ENCODE measurements at places on chromosomes 3 and 15.

DNA sequence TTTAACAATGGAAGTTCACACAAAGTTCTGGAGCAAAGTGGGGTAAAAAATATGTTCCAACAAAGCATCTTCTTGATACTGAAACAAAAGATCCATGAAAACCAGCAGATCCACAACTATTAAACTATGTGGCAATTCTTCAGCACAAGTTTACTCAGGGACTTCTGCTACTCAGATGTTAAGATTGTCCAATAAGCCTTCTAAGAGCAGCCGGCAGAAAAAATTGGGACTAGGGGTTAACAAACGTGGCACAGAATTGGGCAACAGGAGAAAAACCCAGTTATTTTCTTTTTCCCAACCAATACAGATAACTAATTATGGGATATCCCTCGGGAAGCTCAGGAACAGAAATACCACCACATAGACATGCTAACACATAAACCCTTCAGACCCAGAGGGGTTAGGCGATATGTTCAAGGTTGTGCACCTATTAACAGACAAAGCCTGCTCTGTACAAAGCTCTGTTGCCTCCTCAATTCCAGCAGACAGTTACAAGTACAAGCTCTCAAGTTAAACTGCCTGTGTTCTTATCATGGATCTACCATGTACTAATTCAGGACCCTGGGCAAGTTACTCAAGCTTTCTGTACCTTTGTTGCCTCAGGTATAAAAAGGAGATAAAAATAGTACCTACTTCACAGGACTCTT is 6.8 kb downstream of the SSR3 start:
- DNase-seq, result no peak

DNA sequence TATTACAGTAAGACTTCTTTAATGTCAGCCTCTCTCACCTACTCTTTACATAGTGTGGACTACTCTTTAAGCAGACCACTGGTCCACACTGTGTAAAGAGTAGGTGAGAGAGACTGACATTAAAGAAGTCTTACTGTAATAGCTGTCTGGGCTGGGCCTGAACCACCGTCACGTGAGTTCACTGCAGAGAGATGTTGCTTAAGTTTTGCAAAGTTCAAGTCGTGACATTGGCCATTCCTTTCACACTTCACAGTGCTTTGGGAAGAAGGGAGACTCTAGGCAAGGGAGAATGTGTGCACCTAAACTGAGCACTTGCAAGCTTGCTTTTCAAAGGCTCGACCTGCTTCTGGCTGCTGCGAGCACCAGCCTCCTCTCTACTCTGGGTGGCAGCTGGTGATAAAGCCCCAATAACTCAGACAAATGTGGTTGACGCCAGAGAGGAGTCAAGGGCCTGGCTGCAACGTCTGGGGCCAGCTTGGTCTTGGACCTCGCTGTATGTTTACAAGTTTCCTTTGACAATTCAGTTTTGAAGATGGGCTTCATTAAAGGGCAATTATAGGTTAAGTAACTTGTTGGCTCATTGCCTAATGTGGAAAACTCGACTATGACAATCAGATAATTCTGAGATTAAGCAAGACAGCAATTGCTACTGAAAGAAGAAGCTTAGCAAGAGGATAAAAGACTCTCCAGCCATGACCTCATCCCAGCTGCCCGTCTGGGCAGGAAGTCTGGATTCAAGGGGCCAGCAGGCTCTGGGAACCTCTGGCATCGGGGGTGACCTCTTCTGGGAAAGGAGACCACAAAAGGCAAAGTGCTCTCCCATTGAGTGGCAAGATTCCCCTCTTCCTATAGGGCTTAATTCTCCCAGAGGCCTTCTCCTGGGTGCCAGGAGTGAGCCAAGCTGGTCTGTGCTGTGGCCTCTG is 242.1 kb upstream of the TLE3 start:
- DNase-seq, result no peak

- peak; percentile 35 for DNase-seq
Measured at GRCh38 chr3:196195664-196196265, 15.4 kb downstream of the ZDHHC19 start.

DNA sequence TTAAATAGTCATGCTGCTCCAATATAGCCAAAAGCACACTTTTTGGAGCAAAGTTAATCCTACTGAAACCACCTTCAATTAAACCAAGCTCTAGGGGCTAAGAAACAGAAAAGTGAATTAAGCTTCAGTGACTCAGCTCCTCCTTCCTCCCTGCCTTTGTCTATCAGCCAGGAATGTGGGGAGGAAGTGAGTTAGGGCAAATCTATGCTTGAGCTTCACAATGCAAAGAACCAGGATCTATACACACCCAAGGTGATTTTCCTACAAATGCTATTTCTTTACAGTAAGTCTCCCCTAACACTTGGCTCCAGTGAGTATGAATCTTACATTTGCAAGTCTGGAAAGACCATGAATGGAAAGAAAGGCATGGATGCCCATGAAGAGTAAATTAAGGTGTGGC is 212.1 kb downstream of the P3H2 start:
- DNase-seq, result no peak

- no peak for DNase-seq
Measured at GRCh38 chr3:5181469-5182141, 5.9 kb upstream of the EDEM1 start.

- DNase-seq, result no peak
Measured at GRCh38 chr15:59618406-59618805, 6.8 kb downstream of the GCNT3 start.

DNA sequence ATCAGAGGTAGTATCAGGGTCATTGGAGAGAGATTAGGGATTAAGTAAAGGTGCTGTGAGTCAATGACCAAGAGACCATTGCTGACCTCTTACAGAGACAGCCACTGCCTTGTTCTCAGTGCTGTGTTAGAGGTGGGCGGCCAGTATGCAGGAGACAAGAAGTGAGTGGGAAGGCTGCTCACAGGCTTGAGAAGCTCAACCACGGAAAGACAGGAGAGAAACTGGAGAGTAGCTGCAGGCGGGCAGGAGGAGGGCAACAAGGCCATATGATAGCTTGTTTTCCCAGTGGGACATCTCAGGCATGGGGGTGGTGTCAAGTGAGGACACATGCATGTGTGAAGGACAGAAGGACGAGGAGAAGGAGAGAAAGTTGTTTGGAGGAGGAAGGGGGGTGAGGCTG is 237.3 kb downstream of the PDCD6IP start:
- DNase-seq, result no peak

DNA sequence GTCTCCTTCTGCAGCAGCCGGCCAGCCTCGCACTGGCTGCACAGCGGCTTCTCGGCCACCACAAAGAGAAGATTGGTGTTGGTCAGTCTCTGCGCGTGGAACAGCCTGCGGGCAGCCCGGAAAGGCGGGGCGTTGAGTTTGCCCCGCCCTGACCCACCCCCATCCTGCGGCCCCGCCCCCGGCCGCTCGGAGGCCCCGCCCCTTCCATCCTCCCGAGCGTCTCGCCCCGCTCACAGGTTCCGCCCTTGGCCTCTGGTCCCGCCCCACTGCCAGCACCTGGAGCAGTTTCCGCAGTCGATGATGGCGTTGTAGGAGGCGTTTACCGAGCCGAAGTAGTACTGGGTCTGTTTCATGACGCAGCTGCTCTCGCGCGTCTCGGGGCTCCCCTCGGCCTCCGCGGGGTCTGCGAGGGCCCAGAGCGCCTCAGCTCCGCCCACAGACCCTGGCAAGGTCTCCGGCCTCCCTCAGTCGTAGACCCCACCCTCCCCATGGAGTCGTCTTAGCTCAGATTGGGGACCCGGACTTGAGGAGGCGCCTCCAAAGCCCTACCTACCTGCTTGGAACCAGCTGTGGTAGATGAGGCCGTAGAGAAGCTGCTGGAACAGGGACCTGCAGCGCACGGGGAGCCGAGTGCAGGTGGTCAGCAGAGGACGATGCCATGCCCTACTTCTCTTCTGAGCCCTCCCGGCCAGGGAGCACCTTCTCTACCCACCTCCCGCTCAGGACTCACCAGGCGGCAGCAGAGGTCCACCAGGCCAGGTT is 5.9 kb upstream of the TMEM115 start:
- DNase-seq, result peak; percentile 95

DNA sequence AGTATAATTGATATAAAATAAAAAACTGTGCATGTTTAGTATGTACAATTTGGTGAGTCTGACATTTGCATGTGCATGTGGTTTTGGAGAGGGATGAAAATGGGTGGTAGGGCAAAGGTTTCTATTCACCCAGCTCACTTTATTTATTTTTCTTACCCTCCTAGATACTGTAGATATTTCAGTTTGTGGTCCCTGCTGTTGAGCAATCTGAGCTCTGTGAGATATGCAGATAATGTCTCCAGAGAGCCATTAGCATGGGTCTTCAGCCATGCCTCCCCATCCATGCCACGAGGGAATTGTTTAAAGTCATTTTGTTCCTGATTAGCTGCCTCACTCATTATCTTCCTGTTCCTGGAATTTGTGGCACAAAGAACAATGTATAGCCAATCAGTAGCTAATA is 44.4 kb upstream of the B3GALNT1 start:
- no peak for DNase-seq

GRCh38 chr3:195929452-195929851 is 21.1 kb upstream of the TNK2 start:
- no peak for DNase-seq

DNA sequence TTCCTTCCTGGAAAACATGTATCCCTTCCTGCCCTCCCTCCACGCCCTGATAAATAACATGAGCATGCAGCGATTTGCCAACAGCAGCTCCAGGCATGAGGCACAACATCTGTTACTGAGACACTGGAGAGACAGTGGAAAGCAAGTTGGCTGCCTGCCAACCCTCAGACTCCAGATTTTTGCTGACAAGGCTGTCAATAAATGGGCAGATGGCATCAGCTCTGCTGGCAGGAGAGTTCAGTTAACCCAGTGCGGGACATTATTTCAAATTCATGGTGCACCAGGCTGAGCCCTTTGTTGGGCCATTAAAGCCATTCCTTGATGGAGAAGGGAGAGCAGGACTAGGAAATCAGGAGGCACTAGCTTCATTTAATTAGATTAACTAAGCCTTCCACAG is 293.3 kb downstream of the MEX3B start:
- DNase-seq, result no peak

- DNase-seq, result no peak
Measured at GRCh38 chr3:113431811-113432210, 9.5 kb downstream of the CFAP44 start.

DNA sequence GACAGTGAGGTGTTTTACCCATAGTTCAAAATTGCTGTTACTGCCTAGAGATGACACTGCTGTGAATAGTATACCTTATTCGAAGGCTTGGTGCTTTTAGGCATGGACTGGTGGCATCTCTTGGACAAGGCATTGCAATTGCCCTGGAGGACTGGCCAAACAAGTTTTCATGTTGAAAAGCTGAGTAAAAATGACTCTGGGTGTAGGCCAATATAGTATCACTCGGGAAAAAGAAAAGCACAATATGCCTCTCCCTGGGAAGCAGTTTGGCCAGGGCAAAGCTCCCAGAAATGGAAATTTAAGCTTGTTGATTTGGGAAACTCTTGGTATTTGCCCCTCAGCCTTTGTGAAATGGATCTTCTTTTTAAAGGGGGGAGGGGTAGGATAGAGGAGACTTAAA is 54.8 kb downstream of the ZNF609 start:
- no peak for DNase-seq

DNA sequence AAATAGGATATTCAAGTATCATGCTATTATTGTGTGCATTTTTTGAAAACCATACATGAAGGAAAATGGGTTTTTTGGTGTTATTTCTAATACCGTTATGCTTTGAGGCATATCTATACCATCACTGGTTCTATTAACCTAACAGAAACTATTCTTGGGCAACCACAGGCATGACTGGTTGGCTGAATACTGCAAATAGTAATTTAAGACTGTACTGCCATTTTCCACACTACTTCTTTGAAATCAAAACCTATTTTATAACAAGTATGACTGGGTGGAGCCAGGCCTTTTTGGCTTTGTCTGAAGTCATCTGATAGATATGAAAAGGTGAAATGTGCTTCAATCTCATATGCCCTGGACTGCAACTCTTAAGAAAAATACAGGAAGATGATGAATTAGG is 115.1 kb downstream of the ULK4 start:
- DNase-seq, result no peak

GRCh38 chr3:100402256-100402655 is 917 bp downstream of the LNP1 start:
- no peak for DNase-seq

DNA sequence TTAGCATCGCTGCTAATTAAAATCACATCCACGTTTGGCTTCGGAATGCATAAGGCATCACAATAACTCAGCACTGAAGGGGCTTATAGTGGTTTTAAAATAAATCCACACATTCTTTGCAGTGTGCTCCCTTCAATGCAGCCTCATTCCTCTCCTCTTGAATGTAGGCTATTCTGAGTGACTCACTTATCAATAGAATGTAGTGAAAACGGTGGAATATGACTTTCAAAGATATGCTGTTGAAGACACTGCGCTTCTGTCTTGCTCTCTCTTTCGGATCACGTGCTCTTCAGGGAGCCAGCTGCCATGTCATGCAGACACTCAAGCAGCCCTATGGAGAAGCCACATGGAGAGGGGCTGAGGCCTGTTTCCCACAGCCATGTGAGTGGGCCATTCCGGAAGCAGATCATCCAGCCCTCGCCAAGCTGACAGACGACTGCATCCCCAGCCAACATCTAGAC is 87.4 kb downstream of the CRYGS start:
- DNase-seq, result no peak

DNA sequence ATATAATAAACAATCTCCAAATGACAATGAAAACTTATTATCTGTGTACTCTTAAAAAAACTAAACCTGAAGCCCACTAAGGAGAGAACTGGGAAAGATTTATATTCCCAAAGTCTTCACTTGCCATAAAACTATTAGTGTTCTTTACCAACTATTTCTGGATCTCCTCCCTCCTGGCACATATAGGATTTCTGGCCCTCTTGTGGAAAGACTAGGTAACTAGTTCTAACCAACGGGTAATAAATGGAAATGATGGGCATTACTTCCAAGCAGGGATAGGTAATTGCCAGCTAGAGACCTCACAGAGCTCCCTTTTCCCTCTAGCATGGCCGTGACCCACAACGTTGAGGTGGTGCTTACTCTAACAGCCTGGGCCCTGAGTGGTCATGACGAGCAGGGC is 110.1 kb downstream of the DNAH12 start:
- no peak for DNase-seq

- no peak for DNase-seq
Measured at GRCh38 chr3:24012589-24013269, 67.6 kb downstream of the NR1D2 start.

DNA sequence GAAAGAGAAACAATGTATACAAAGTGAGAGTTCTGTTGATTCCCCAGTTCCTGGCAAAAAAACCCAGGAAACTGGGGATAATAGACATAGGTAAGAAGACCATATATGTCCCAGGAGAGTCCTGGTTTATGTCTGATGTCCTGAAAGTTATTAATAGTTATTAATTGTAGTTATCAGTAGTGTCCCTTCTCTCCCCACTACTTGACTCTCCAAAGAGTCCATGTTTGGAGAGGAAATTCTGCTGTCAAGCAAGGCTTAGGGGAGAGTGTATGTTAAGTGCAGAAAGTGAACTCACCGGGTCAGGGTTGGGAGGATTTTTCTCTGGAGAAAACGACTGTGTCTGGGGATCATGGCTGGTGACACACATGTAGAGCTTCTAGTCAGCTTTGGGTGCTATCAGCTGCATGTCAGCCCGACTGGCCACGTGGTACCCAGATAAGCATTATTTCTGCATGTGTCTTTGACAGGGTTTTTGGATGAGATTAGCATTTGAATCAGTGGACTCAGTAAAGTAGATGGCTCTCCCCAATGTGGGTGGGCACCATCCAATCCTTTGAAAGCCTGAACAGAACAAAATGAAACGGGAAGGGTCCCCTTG is 80.4 kb downstream of the CACNA2D3 start:
- DNase-seq, result no peak

GRCh38 chr3:170418422-170419398 is at the start of gene CLDN11:
CLDN11 (plus strand) TSS chr3:170418868; CDS start chr3:170419067, 199 bp downstream.
- DNase-seq, result no peak

Measured in CD4-positive, alpha-beta T cell treated with Interleukin-2 at 100 ng/mL for 4 hours (primary cell).